Activated CD4-positive, alpha-beta T cell treated with anti-CD3 and anti-CD28 coated beads, Interleukin-2, amount 50 U/mL, for 4 hours (primary cell): ENCODE measurements at places on chromosomes 12 and 14.

GRCh38 chr12:127559349-127560040, 707.5 kb upstream of the TMEM132C start:
- DNase-seq, result peak; percentile 17

DNA sequence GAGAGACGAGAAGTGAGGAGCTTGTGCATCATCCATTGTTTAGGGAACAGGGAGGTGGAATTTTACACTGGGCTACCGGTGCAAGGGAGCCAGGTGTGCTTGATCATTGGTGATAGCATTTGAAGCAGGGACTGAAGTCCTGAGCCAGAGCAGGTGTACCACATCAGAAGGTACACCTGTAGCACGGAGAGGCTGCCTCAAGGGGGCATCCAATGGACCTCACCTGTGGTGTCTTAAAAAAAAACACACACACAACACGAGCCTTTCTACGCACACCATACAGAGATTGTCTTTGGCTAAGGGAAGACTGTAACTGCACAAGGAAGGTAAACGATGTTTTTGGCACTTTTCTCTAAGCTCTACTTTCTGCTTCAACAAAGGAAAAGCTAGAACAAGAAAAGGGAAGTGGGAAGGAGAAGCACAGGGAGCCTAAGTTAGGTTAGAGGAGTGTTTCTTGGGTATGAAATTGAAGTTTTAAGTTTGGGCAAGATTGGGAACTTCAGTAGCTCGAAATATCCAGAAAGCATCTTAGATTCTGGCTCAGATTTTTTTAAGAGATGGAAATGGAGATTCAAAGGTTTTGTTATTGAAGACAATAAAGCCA, 334.3 kb upstream of the FBXO33 start:
- no peak for DNase-seq

DNA sequence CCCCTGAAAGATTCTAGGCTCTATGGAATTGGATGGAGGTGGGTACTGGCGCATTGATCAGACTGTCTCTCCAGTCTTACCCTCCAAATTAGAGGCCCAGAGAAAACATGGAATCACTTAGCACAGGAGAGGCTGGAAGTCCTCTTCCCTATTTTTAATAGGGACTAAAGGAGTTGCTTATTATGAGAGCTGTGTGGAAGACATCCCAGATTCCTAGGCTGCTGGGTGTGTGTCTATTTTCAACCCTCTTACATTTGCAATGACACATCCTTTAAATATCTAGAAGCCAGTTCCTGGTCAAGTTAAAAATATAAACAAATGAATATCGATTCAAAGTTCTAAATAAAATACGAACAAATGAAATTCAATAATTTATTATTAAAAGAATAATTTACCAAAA, 58.3 kb upstream of the ARID2 start:
- no peak for DNase-seq

DNA sequence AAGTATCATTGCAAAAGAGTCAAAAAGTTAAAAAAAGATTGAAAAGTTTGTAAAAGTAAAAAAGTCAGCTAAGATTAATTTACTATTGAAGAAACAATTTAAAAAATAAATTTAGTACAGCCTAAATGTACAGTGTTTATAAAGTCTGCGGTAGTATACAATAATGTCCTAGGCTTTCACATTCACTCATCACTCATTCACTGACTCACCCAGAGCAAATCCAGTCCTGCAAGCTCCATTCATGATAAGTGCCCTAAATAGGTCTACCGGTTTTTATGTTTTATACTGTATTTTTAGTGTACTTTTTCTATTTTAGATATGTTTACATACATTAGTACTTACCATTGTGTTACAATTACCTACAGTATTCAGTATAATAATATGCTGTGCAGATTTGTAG, 43.9 kb upstream of the ABCC9 start:
- DNase-seq, result no peak
